ENCODE measurements at places on chromosomes 7 and 10. TPM values are rescaled to one million over a fixed set of nuclear protein-coding genes. Genes with fewer than 3 reads are reported as not detected.

ZNF282 gene
- total RNA-seq, result 20.9 TPM

LMOD2 gene
- total RNA-seq, result not detected

CLCN1 gene
- not detected for total RNA-seq

GPR146 gene
- 44.8 TPM for total RNA-seq

LAMB1 gene
- total RNA-seq, result 104 TPM

SCART1 gene
- total RNA-seq, result 2.4 TPM

TCERG1L gene
- total RNA-seq, result not detected

CALCR gene
- 0.24 TPM for total RNA-seq

BTBD16 gene
- 0.62 TPM for total RNA-seq
